Activated T-helper 17 cell treated with anti-CD3 and anti-CD28 coated beads, Interleukin-2, amount 50 U/mL, for 72 hours (primary cell): ENCODE measurements at places on chromosomes 13 and 19.

DNA sequence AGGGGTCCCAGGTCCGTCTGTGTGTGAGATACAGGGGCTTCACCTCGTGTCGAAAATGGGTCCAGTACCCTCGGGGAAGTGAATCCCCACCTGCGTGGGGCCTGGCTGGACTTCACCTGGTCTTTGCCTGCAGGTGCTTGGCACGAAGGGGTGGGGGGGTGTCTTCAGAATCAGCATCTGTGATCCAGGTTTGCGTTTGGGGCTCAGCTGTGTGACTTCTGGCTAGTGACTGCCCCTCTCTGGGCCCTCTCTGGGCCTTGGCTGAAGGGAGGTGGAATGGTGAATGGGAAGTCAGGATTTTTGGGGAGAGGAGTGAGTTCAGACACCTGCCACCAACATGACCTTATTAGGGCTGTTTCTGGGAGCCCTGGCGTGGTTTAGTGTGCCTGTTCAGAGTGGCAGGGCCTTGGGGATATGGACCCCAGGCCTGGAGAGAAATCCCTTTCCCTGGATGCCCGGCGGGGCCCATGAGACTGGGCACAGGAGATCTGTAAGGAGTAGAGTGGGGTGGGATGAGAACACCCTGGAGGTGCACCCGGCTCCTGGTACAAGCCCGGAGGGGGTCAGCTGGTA lies 2.7 kb downstream of the CELF5 start:
- ATAC-seq: no peak

DNA sequence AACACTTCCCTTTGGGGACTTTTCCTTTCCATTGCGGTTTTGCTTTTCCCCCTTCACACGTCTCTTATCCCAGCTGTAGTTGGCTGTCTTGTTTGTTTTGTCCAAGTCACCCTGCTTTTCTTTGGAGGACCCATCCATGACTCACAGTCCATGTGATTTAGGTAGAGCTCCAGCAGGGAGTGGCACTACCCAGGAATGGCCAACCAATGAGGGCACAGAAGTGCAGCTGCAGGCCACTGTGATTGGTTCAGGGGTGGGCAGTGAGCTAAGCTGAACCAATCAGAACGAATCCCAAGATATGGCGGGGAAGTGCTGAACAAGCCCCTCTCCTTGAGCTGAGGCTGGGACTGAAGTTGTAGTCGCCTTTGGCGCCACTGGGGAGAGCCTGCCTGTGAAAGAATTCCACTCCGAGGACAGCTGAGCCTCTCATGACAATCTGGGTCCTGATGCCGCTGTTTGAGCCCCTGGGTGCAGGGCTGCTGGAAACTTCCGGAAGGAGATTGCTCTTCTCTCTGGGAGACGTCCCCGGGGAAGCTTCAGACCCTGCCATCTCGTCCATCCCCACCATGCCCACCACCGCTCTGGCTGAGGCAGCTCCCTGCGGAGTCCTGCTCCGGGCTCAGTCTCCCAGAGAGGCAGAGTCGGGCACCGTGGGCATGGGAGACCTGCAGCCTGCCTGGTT lies 62.9 kb upstream of the URI1 start:
- peak; percentile 44 for ATAC-seq

DNA sequence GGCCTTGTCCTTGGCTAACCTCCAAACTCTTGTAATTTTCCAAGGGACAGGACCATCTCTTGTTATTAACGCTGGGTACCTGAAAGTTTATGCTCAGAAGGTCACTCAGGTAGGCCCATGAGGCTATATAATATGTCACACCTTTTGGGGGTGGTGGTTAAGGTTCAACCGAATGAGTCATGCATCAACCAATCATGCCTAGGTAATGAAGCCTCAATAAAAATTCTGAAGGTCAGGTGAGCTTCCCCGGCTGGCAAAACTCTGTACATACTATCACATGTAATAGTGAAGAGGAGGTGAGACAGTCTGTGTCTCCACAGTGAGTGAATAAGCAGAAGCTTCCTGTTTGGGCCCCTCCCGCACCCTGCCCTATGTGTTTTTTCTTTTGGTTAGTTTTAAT lies 424.9 kb downstream of the PCDH17 start:
- no peak for ATAC-seq

GRCh38 chr19:5718579-5719273 lies 1.2 kb downstream of the LONP1 start:
- peak; percentile 60 for ATAC-seq

GRCh38 chr13:113029487-113030258 lies 60.7 kb downstream of the MCF2L start:
- peak; percentile 35 for ATAC-seq

GRCh38 chr13:109880371-109881346 lies 94.3 kb upstream of the IRS2 start:
- no peak for ATAC-seq

DNA sequence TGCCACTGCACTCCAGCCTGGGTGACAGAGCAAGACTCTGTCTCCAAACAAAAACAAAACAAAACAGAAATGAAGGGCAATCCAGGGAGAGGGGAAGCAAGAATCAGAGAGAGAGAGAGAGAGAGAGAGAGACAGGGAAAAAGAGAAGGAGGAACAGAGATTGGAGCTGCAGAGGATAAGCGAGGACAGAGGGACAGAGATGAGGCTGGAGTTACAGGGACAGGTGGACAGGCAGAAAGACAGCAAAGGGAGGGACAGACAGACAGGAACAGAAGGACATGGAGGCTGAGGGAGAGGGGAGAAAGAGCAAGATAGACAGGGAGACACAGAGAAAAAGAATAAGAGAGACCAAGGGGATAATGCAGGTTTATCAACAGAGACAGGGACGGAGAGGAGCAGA lies 1.3 kb upstream of the CRX start:
- ATAC-seq: no peak

GRCh38 chr19:1855040-1855827 lies 7.0 kb upstream of the REXO1 start:
- peak; percentile 83 for ATAC-seq

GRCh38 chr19:49064029-49064629 lies 489 bp downstream of the NTF4 start:
- ATAC-seq: no peak

DNA sequence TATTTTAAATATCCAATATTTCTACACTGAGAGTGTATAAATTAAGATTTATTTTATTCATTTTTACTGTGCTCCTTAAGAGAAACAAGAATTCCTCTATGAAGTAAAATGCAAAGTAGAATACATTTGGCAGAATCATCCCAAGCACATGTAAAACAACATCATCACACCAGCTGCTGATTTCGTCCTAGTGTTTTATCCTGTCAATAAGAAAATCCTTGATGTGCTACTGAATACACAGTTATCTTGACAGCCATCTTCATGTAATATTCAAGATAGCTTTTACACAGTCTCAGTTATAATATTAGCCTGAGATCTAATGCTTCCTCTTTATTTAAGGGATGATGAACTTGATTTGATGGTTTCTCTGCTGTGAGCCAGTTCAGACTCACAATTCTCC lies 282.4 kb downstream of the MZT1 start:
- ATAC-seq: no peak

- no peak for ATAC-seq
Measured at GRCh38 chr19:3266792-3267514, 42.5 kb downstream of the CELF5 start.

GRCh38 chr19:37991176-37991835 lies 84.3 kb downstream of the SIPA1L3 start:
- ATAC-seq: no peak

GRCh38 chr19:40592170-40592569 lies 9.0 kb upstream of the LTBP4 start:
- peak; percentile 81 for ATAC-seq

- ATAC-seq: no peak
Measured at GRCh38 chr13:33229446-33230177, 55.9 kb downstream of the STARD13 start.

DNA sequence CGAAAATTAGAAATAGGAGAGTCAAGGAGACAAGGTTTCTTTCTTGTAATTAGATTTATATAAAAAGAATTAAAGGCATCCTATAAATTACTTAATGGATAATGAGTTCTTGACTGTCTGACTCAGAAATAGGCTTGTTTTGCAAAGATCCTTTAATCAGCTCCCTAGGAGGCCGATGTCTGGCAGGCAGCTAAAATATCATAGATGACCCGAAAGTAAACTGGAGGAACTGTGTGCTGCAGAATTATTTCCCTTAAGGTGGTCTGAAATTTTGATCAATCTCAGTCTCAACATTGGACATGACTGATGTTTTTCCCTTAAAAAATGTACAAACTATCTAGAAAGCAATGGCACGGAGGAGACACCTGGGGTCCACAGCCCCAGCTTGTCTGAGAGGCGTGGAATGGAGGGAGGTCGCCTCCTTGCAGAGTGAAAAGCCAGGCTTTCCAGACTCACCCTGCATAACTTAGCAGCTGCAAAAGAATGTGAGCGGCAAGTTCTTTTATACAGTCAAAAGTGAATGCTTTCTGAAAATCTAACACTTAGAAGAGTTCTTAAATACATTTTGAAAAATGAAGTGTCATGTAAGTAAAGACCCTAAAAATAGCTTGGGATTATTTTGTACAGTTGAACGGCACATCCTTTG lies 44.8 kb downstream of the MBNL2 start:
- ATAC-seq: no peak

DNA sequence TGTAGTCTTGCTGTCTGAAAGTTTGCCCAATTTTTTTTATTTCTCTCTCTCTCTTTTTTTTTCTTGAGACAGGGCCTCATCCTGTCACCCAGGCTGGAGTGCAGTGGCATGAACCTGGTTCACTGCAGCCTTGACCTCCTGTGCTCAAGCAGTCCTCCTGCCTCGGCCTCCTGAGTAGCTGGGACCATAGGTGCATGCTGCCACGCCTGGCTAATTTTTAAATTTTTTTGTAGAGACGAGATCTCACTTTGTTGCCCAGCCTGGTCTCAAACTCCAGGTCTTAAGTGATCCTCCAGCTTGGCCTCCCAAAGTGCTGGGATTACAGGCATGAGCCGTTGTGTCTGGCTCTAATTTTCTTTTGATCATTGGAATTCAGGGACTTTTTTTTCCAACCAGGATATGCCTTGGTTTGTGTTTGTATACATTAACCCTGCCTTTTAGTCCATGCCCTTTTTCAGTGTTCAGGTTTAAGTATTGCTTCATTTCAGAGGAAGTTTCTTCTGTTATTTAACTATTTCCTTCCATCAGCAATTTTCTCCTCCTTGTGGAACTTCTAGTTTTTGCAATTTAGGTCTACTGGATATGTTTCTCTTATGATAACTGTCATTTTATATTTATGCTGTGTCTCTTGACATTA lies 201.4 kb downstream of the PCCA start:
- no peak for ATAC-seq

DNA sequence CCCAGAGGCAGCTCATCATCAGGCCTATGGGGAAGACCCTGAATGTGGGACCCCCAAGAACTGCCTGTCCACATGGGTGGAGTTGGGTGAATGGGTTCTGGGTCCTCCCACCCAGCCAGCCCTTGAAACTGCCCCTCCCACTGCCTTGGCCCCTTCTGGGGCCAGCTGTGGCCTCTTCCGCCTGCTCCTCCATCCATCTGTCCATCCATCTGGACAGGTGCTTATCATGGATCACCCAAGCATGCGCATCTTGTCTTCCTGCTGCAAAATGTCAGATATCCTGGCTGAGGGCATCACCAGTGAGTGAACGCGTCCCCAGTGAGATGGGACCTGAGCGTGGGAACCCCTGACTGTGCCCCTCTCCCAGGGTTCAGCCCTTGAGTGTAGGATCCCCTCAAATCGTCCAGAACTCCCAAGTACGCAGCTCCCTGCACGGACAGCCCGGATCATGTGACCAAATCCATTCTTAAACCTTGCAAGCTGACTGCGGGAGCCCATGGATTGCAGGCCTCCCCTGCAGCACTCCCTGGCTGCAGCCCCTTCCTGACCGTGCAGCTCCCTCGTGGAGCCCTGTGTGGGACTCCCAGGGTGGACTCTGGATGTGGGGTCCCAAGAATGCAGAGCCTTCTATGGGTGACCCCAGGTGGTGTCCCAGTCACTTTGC lies 2.0 kb downstream of the STXBP2 start:
- ATAC-seq: no peak

- no peak for ATAC-seq
Measured at GRCh38 chr13:104411141-104411765, 1345.0 kb upstream of the SLC10A2 start.

DNA sequence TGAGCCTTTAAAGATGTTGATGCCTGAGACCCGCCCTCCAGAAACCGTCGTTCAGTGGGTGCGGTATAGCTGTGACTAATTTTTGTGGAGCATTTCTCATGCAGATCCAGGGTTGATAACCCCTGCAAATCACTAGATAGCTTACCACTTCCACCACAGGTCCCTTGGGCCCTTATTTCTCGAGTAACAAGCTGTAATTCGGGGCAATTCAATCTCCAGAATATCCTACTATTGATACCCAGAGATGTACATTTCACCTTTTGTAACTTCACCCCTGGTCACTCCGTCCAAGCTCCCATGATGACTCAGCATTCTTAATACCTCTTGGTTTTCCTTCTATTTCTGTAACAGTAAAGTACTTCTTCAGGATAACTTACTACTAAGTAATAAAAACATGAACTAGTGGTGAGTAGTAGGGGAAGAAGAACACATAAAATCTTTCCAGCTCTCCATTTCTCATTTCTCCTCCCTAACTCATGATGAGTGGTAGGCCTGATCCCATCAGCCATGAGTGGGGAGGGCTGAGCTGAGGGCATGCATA lies 71.9 kb upstream of the UBL3 start:
- no peak for ATAC-seq

DNA sequence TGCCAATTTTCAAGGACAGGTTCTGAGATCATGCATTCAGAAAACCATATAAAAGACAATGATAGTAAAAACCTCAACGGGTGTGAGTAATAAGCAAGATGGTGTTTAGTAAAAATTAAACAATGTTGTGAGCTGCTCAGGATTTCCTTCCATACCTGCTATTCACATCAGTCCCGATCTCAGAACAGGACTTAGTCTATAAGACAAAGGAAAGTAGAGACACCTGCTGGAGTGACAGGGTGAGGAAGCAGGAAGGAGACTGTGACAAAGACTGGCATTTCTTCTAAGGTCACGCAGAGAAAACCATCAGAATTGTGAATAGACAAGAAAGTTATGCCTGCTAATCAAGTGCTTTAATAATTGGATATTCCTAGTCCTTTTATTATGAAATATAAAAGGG lies 648.0 kb downstream of the DACH1 start:
- ATAC-seq: no peak

GRCh38 chr19:19530423-19530804 lies 1.7 kb downstream of the YJEFN3 start:
- ATAC-seq: no peak
